CD4-positive, alpha-beta T cell (primary cell): ENCODE measurements at places on chromosomes 3 and 15.

GRCh38 chr3:59856934-59857460, 807.2 kb upstream of the CFAP20DC start:
- DNase-seq = no peak

DNA sequence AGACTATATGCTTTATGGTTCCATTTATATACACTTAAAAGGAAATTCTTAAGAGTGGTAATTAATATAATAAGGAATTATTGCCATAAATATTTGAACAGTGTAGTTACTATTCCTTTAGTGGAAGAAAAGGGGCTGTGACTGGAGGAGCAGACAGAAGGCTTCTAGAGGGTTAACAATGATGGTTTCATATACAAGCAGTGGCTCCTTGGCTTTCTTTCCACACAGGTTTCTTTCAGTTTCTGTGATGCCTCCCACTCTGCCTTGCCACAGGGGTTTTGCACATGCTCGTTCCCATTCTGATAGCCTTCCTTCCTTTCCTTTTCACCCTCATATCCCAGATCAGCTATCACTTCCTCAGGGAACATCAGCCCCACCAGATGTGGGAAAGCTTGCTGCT, 108.8 kb upstream of the LYSMD4 start:
- no peak for DNase-seq

DNA sequence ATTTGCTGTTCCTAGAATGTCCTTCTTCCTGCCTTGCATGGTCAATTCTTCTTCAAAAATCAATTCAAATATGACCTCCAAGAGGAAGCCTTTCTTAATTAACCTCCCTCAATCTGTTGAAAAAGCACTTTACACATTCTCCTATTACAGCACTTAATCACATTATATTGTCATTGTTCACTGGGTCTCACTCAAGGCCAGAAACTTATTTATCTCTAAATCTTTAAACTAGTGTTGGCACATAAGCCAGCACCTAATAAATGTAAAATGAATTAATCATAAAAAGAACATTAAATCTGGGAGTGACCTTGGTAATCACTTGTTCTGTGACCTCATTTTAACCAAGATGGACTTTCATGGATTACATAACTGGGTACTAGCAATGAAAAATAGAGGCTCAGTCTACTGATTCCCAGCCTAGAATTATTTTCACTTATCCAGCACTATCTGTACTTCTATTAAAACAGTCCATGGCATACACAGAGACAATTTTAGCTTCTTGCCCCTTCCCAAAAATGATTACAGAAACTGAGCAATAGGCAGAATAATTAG, 22.1 kb downstream of the MSL2 start:
- DNase-seq = no peak

- no peak for DNase-seq
These were observed 183.8 kb downstream of the MEGF11 start for GRCh38 chr15:66069751-66070150.

GRCh38 chr15:59339252-59339672, 33.4 kb downstream of the MYO1E start:
- no peak for DNase-seq

DNA sequence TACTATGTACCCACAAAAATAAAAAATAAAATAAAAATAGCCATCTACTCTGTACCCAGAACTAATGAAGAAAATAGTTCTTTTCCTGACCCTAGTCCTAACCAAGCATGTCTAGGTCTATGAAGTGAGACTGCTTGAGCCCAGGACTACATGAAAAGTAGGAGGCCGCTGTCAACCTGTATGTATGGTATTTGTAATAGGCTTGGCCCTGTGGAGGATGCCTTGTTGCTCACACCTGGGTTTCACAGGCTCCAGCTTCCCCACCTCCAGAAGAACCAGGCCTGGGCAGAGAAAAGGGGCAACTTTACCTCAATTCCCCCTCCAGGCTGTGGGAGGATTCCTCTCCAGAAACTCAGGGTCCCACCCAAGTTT, 6.8 kb upstream of the PKM start:
- DNase-seq = no peak

DNA sequence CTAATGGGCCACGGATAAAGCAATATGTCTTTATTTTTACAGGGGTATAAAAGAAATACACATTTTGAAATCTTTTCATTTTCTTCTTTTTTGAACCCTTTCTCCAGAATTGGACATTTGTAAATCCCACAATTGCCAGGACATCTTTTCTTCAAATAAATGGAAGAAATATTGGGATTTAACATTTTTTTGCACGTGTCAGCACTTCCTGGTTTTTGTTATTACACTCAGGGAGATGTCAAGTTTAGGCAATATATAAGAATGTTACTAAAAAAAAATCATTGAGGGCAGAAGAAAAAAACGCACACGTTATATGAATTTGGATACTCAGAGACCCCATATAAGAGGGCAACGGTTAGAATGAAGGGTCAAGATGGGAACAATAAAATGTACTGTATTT, 78.3 kb upstream of the TMCO5A start:
- no peak for DNase-seq

GRCh38 chr15:39784638-39785037, 2.0 kb upstream of the FSIP1 start:
- no peak for DNase-seq

DNA sequence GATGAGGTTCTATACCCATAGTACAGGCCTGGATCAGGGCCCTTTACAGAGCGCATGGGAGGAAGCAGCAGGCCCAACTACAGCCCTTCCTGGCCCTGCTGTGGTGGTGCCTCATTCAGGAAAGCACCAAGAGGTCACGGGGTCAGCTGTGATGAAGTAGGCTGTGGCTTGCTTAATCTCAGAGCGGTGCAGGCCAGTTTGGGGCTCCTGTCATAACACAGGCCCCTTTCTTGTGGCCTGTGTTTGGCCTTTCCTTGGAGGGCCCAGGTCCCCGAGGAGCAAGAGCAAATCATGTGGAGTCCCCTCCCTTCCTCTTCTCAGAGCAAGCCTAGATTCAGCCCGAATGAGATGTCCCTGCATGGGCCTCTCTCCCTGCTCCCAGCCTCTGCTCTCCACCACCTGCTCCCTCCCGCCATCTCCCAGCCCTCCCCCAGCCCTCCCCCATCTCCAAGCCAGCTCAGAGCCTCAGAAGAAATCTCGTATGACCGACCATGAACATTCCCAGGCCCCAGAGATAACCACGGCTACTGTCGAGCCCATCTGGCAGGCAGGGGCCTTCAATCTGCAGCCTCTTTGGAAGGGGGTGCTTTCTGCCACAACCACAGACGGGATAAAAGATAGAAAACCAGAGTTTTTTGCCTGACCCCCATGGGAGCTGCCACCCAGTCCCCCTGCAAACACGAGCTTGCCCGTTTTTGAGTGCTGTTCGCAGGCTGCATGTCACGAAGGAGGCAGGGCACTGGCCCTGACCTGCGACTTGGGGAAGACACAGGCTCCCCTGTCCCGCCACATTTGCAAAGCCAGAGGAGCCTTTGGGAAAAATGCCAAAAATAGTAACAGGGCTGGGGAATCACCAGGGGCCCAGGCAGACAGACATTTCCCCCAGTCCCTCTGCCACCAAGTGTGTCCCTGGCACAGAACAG, 32.3 kb upstream of the DUSP7 start:
- DNase-seq = no peak

DNA sequence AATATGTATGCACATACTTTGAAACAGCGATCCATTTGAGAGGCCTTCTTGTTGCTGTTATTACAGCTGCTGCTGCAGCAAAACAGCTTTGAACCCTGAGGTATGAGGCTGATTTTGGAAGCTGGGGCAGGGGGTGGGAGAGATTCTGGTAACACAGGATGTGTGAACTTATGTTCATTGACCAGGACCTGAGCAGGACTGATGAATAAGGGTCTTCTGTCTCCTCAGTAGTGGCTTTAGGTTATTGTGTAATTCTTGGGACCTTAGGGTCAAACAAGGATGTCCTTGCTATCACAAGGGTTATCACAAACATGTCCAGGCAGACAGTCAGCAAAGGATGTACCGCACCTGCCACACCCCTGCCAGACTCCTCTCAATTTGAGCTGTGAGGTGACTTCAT, 41.6 kb downstream of the CTDSPL start:
- no peak for DNase-seq

DNA sequence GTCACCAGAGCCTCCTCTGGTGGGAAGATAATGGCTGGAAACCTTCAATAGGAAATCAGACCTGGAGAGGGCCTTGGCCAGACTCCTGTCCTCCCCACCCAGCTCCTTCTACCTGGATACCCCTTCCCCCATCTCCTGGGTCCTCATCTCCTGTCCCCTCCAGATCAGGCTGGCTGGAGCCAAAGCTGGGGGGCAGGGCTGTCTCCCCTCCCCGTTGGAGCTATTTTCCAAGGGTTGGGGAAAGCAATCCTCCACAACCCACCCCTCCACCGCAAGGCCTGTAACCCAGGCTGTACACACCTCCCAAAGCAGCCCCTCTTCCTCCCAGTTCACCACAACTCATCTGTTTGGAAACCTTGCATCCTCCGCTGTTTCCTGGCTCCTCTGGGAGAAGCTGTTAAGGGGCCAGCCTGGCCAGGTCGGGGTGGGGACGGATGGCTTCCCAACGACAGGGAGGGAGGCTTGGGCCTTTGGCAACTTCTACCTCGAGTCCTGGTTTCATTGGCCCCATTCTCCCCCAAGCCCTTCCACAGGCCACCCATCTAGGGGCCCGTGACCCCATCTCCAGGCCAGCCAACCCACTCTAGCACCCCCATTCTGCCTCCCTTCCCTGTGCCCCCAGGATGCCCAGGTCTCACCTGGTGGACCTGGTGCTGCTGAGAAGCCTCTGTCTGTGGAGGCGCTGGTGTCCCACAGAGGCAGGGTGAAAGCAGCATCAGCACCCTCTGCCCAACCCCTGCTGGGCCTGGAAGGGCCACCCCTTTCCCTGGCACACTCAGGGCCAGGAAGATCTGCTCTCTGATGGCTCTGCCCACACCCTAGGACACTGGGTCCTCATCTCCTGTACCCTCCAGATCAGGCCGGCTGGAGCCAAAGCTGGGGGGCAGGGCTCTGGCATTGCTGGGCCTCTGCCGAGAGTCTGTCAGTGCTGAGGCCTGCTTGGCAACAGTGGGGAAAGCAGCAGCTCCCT, 22.1 kb upstream of the GOLGA6C start:
- no peak for DNase-seq

DNA sequence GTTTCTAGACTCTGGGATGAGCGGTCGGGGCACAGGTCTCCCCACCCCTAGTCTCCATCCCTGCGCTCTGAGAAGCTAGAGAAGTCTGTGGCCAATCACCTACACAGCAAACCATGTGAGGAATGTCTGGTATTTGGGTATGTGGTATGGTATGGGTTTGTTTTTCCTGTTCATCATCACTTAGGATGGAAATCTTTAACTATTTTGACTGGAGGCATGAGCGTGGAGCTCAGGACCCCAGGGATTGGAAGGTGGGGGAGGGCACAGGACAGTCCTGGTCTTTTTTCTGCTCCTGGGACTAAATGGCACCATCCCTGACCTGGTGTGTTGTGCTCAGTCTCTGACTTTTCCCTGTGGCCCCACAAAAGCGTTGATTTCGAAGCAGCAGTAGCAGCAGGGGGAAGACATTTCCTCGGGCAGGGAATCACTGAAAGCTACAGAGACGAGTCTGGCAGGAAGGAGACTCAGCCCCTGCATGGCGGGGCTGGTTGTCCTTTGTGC, 191.7 kb upstream of the TPM1 start:
- no peak for DNase-seq

GRCh38 chr15:76636059-76636458, 269.1 kb downstream of the SCAPER start:
- no peak for DNase-seq

- no peak for DNase-seq
These were observed 322.4 kb upstream of the CBLB start for GRCh38 chr3:106191211-106191610.

DNA sequence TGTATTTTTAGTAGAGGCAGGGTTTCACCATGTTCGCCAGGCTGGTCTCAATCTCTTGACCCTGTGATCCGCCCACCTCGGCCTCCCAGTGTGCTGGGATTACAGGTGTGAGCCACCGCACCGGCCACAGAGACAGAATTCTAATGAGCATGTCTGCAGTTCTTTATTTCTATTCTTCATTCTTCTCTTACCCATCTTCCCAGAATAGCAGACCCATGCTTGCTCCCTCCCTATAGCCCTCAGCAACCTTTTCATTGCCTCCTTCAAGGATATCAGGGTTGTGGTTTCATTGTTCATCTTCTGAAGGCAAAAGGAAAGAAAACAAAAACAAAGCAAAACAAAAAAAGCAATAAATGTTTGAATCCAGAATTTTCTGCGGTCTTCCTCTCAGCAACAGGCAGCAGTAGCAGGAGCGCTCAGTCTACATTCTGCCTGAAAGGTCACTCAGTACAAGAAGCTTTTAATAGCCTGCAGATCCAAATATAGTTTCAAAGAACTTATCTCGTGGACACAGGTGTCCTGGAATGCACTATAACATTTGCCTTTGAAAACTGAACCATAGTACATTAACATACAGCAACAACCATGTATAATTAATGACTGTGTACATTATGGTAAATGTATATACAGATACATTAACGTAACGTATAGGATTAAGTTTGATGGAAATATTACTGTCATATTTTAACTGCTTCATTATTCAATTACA, at the start of gene SMCO1:
Gene SMCO1, minus strand, starts transcription at position 434 of the 709 bp plus-strand sequence. Its CDS starts 137 bp downstream, at position 297.
- no peak for DNase-seq

DNA sequence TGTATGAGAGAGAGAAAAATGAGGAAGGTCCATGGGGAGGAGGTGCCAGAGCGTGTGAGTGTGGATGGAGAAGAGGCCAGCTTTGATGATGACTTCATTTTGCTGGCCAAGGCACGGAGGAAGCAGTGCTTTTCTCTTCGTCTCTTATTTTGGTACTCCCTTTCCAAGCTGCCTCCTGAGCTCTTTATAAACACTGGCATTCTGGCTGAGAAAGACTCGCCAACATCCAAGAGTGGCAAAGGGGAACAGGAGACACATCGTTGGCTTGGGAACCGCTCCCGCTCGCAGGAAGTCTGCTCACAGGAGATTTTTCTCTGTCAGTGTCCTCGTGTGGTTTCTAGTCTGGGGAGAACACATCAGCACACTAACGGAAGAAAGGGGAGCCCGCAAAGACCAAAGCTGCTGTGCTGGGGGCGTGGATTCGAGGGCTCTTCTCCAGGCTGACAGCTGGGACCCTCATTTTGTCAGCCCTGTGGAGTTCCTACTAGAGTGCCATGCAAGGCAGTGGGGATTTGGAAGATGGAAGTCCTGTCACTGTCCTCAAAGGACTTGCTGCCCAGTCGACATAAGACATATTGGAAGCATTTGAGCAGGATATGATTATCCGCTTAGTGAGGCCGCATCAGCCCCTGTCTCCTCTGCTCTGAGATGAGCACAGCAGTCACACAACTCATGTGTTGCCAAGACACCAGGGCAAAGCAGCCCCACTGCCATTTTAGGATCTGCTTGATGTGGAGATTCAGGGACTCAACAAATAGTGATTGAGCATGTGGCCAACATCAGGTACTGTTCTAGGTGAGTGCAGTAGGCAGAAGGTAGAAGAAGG, 8.0 kb upstream of the SEMA4B start:
- no peak for DNase-seq
